Fibroblast of the aortic adventitia (primary cell): ENCODE measurements at places on chromosomes 13 and 19. TPM values are rescaled to one million over a fixed set of nuclear protein-coding genes. Genes with fewer than 3 reads are reported as not detected.

- no peak for DNase-seq
These were observed 9.8 kb downstream of the CBY2 start for GRCh38 chr13:45711951-45712350.

DNA sequence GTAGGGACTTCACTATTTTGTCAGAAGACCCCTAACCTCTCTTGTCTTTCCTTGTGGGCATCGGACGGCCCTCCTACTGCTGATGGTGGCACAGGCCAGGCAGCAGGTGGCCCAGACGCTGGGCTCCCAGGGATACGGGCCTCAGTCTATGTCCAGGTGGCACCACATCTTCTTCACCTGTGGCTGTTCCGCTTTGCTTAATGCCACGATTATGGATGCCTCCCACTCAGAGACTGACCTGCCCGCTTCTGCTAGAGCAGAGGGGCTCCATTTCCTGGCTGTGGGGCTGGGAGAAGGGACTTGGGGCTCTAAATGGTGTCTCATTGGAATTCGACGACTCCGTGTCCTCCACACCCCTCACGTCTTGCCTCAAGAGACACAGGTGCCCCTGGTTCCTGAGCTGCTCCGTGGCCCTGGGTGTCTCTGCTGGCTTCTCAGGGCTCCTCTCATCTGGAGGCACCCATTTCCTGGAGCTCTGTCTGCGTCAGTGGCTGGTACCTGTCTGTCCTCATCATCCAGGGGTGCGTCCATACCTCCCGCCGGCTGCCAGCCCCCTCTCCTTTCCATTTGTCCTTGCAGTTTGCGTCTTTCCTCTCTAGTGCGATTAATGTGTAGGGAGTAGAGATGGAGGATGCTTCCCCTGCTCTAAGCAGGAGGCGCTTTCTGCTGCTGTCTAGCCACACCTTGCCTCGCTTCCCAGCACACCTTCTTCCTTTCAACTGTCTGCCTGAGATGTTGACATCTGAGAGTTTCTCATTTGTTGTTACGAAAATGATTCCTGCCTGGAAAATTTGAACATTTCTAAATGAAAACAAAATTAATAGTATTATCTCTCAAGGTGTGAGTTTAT lies 63.4 kb downstream of the TEX29 start:
- no peak for DNase-seq

GRCh38 chr13:79128158-79128557 lies 277.9 kb downstream of the RBM26 start:
- DNase-seq = peak; percentile 2

GRCh38 chr13:88979465-88980175 lies 1308.4 kb downstream of the SLITRK5 start:
- no peak for DNase-seq

DNA sequence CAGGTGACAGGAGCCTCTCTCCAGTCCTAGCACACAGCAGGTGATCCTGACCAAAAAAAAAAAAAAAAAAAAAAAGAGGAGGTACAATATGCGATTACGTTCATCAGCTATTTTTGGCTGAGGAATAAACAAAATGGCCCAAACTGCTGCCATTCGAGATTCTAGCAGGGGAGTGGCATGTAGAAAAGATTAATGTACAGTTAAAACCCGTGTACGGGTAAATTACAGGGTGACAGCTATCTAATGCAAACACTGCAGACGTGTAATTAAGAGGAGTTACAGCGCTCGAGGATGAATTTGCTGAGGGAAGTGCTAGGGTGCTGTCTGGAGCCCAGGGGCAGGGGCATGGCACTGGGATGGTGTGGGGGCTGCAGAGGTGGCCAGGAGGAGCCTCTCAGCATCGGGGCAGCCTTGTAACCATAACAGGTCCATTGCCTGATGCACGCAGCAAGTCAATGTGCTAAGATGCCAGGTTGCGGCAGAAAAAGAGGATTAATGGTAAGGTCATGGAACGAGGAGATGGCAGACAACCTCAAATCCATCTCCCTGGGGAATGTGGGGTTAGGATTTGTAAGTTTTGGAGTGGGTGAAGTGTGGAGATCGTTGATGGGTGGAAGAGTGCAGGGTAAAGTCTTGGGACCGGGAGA lies 17.4 kb downstream of the CHST8 start:
- DNase-seq = no peak

GRCh38 chr13:93942016-93942415 lies 537.5 kb downstream of the DCT start:
- DNase-seq = no peak

DNA sequence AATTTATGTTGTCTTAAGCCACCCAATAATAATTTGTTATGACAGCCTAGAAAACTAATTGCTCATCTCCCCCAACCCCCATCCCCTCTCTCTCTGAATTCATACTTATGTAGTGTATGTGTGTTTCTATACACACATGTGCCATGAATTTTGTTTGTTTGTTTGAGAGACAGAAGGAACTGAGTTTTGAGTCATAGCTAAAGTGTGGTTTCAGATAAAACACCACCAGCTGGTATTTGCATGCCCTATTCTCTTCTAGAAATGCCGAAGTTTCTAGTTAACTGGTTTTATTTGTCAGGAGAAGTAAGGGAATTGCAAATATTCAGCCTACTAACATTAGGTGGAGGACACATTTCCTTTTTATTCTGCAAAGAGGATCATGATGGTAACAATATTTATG lies 17.4 kb upstream of the LILRA2 start:
- no peak for DNase-seq

DNA sequence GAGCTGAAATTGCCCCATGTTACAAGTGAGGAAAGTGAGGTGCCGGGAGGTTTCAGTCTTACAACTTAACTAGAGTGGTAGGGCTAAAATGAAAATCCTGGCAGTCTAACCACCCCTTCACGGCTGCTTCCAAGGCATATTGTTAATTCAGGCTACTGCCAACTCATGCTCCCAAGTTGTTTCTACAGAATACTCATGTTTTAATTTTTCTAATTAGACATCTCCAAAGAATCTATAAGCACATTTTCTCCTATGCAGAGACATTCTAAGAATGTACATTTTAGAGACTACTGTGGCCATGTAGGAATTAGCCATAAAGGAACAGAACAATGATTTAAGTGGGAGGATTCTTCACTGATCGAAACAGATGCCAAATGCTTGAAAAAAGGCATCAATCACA lies 7.0 kb upstream of the TSC22D1 start:
- no peak for DNase-seq

GRCh38 chr19:39416152-39417120 lies 4.0 kb downstream of the PLEKHG2 start:
- DNase-seq = no peak

DNA sequence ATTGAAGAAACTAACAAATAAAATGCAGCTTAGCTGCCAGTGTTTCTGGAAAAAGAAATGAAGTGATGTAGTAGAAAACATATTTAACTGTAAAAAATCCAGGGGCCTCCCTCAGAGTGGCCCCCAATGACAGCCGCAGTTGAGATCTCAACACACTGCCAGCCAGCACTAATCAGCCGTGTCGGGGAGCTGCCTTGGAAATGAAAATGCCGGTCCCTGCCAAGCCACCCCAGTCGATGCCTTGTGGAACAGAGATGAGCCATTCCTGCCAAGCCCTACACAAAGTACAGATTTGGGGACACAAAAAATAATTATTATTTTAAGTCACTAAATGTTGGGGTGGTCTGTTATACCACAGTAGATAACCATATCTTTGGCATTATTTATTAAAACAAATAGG lies 1342.4 kb downstream of the EFNB2 start:
- DNase-seq = no peak

DNA sequence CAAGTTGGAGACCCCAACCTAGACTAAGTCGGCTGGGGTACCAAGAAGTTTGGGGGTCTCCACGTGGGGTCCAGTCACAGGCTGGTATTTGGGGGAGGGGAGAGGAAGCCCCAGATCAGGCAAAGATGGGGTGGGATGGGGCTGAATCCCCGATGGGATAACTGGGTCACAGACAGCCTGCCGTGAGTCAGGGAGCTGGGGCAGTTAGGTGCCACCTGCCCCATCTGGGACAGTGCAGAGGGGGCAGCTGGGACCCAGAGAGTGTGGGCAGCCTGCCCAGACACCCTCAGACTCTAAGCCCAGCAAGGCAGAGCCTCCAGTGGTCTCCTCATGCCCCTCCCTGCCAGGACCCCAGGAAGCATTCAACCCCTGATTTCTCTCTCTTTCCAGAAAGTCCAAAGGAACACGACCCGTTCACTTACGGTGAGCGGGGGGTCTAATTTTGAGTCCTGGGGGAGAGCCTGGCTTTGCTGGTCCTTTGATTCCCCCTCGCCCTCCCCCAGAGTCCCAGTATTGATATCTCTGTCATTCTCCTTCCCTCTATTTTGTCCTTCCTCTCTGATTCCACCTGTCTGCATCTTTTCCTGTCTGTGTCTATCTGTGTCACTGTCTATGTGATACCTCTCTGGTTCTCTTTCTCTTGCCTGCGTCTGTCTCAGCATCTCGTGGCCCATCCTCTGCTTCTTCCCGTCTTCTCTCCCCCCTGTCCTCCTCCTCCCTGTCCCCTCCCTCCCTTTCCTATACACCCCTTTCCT lies 1.8 kb downstream of the FXYD1 start:
- no peak for DNase-seq

- DNase-seq = no peak
These were observed 7.7 kb downstream of the C2CD4C start for GRCh38 chr19:400976-401865.

- peak; percentile 91 for DNase-seq
These were observed 405.0 kb downstream of the COG6 start for GRCh38 chr13:40060296-40061007.

DNA sequence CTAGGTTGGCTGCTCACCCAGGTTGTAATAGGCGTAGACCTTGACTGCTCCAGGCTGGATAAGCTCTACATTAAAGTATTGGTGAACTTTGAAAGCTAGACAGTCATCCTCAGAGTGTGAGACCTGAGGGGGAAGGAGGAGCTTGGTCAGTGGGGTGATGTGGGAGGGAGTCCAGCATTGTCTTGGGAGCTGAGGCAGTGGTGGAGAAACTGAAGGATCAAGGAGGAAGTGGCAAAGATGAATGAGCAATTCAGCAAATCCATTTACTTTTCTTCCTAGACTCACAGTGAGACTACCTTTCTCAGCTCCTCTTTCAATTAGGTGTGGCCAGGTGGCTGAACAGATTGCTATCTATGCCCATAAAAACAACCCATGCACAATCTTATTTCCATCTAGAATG lies 10.2 kb upstream of the TNFSF14 start:
- DNase-seq = no peak

Gene C19orf85
- total RNA-seq = not detected in 2 replicates

Gene CEACAM7
- not detected in 2 replicates for total RNA-seq

Gene LRFN3
- 5.9 and 9.3 TPM in 2 replicates for total RNA-seq

Gene C19orf33
- total RNA-seq = 0.45 and 1.7 TPM in 2 replicates

Gene ZNF614
- total RNA-seq = 4.3 and 9.9 TPM in 2 replicates

Gene ZNF98
- not detected in 2 replicates for total RNA-seq

Gene LILRA6
- not detected in 2 replicates for total RNA-seq

Gene CYP4F11
- total RNA-seq = not detected in 2 replicates

Gene PIN1
- total RNA-seq = 18.6 and 59.7 TPM in 2 replicates

Gene PROZ
- not detected in 2 replicates for total RNA-seq

Gene PCDH20
- total RNA-seq = 0.36 TPM in 1 of 2 replicates, not detected in the other

Gene GNA15
- not detected in 2 replicates for total RNA-seq
